ENCODE measurements at places on chromosomes 7 and 10.

GRCh38 chr7:28086198-28086597 is 94.4 kb downstream of the JAZF1 start:
- no peak for DNase-seq

DNA sequence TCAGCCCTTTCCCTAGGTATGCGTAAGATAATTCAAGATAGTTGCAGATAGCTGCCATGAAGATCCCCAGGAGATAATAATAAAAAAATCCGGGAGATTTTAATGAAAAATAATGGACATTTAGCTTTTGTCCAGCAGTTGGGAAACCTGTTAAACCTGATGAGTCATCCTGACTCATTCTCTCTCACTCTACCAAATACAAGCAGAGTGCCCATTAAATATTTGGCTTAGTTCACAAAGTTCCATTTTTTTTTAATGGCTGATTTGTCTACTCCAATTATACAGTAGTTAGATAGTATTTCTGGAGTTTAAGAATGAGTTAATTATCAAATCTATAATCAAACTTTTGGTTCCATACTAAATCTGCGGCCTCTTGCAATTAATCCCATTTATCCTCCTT is 2.1 kb upstream of the SHTN1 start:
- DNase-seq: no peak

- no peak for DNase-seq
Measured at GRCh38 chr10:30111340-30112022, 52.1 kb upstream of the JCAD start.

DNA sequence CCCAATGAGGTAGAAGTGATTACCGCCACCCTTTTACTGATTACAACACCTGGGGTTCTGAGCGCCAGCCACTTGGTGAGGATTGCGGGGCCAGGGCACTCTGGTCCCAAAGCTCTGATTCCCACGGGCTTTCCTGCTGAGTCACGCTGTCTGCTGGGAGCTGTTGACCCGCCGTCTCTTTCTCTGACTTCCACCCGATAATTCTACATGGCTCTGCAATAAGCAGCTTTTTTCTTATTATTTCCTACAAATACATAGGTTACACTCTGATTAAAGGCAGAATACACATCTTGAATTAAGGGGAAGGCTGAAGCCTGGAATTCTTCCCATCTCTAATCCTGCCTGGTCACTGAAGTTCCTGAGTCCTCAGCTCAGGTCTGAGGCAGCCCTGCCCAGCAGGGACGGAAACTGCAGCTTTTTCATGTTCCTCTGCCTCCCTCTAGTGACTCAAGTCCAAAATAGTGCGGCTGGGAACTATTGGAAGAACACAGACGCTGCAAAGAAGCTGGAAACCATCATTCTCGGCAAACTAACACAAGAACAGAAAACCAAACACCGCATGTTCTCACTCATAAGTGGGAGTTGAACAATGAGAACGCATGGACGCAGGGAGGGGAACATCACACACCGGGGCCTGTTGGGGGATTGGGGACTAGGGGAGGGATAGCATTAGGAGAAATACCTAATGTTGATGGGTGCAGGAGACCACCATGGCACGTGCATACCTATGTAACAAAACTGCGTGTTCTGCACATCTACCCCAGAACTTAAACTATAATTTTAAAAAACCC is 178.3 kb downstream of the PRKCQ start:
- DNase-seq: peak; percentile 88

GRCh38 chr10:8454357-8454756 is 399.9 kb downstream of the GATA3 start:
- no peak for DNase-seq

DNA sequence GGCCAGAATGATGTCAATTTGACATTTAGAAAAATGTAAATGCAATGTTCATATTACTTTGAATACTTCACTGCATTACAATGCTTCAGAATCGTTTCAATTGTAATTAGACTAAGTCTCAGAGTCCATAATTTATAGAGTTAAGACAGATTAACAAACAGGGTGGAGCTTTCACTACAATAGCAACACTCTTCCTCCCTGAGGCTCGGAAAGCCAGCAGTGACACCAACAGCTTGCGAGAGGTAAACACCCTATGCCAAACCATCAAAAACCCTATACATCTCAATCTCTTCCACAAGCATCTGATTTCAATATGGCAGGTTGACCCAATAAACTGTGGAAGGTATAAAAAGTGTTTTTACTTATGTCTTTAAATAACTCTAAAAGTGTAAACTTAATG is 72.2 kb downstream of the DOCK4 start:
- no peak for DNase-seq

DNA sequence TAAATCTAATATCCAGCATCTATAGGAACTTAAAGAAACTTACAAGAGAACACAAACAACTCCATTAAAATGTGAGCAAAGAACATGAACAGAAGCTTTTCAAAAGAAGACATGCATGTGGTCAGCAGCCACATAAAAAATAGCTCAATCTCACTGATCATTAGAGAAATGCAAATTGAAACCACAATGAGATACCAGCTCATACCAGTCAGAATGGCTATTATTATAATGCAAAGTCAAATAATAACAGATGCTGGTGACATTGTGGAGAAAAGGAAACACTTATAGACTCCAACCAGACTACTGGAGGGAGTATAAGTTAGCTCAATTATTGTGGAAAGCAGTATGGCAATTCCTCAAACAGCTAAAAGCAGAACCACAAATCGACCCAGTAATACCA is 1314.5 kb downstream of the XPNPEP1 start:
- DNase-seq: no peak

DNA sequence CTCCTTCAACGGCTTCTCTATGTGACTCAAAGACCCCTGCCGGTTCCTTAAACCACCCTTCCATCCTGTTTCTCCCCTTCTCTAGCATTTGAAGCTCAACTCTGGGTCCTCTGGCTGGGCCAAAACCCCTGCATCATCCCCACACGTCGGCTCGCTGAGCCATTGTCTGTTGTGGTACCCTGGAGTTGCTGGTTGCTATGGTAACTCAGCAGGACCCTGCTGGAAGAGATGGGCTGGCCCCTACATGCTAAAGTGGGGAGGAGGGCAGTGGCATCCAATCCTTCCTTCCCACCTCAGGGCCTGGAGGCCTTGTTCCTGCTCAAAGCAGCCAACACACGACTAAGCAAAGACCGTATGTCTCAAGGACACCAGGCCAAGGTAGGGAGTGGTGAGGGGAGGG is 452.5 kb downstream of the PLXNA4 start:
- DNase-seq: no peak

- DNase-seq: no peak
Measured at GRCh38 chr7:156994417-156994816, 16.0 kb downstream of the MNX1 start.

DNA sequence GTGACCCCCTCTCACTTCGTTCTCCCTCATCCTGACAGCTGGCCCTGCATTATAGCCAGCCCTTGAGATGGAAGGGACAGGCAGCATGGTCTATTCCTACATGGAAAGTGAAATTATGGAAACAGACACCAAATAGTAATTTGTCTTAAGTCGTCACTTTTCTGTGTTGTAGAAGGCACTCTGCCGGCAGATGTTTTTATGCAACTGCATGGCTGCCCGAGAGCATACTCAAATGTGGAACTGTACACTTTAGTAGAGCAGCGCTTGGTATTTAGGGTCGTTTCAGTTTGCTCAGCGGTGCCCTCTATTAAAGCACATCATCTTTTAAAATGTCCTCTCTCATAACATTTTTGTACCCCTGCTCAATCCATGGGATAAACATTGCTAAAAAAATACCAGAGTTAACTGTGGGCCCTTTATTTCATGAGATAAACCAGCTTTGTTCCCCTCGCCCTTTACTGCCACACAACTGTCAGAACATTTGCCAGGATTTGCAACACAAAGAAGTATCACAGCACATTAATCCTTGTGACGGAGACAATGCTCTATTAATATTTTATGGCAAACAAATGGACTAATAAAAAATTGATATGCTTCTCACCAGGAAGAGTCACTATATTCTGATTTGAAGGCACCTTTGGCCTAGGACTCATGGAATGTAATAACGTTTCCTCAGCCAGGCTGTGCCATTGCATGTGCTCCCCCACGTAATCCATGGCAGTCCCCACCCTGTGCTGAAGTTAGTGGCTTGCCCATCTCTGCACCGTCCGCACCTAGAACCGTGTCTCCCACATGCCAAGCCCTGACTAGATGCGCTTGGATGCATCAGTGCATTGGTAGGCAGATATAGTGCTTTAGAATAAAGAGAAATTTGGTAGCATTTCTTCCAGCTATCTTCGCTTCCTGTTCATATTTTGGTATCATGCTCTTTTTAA is 221.3 kb downstream of the PAXIP1 start:
- DNase-seq: no peak

- no peak for DNase-seq
Measured at GRCh38 chr10:62637249-62638061, 167.1 kb upstream of the ADO start.

- no peak for DNase-seq
Measured at GRCh38 chr7:29381206-29382094, 182.2 kb upstream of the PRR15 start.

- no peak for DNase-seq
Measured at GRCh38 chr7:47411901-47412300, 170.0 kb downstream of the TNS3 start.

DNA sequence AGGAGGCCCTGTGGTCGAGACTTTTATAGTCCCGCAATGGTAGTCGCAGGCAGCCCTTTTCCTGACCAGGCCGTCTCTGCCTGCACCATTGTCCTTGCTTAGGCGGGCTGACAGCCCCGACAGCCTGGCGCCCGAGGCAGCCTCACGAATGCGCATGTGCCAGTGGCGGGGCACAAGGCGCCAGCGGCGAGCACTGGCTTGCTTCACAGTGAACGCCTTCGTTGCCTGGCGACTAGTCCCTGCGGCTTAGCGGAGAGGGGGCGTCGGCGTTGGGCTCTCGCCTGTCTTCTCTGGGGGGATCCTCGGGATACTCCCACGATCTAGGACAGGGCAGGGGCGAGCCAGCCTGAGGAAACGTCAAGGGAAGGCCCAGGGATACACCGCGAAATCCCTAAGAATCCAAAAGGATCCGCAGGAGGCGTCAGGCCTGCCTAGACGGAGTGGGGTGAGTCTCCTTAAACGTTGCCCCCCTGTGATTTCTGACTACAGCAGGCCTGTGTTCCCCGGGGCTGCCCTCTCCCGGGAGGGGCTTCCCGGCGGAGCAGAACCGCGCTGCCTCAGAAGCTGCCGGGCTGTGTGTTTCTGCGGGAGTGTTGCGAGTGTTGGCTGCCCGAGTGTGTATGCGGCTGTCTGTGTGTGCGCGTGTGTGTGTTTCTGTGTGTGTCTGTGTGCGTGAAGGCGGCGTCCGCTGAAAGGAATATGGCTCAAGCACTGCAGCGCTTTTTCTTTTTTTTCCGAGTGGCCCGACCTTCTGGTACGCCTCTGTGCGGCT is 20.5 kb upstream of the ZNF273 start:
- peak; percentile 54 for DNase-seq

- no peak for DNase-seq
Measured at GRCh38 chr7:18511351-18512140, 16.0 kb downstream of the HDAC9 start.

- DNase-seq: no peak
Measured at GRCh38 chr10:115861864-115862263, 411.1 kb downstream of the GFRA1 start.

DNA sequence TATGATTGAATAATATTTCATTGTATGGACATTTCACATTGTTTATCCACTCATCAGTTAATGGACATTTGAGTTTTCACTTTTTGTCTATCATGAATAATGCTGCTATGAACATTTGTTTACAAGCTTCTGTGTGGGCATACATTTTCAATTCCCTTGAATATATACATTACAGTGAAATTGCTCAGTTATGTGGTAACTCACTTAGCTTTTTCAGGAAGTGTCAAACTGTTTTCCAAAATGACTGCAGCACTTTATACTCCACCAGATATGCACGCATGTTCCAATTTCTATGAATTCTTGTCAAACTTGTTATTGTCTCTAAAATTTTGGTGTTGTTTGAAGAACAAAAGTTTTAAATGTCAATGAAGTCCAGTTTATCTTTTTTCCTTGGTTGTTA is 401.2 kb downstream of the THSD7A start:
- DNase-seq: no peak

DNA sequence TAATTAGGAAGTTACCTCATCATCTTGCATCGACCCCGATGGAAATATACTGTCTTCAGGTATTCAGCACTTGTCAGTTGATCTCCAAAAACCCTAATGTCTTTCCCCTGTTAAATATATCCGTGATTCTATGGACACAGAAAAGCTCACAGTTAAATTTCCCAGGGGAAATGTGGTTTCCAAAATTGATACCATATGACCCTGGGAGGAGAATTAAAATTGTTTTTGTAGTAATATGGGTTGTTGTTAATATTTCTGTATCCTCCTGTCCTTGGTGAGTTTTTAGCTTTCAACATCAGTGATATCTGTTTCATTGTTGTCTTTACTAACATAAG is 132.1 kb downstream of the CELF2 start:
- DNase-seq: no peak

GRCh38 chr7:28807396-28807994 is 150.6 kb downstream of the TRIL start:
- DNase-seq: no peak

DNA sequence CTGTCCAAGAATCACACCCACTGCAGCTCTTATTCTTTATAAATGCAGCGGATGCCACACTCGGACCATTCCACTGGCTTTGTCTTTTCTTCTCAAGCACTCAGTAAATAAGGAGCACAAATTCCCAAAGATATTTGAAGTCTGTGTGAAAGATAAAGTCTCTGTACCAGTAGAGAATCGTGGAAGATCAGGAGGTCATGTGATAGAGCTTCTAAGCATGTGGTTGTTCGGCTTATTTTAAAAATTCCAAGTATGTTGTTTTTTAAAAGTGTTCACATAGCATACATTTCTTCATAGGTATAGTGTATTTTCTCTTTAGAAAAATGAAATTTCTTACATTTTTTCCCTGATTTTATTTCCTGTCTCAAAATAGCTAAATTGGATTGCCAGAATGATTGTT is 75.8 kb downstream of the NOC3L start:
- no peak for DNase-seq

DNA sequence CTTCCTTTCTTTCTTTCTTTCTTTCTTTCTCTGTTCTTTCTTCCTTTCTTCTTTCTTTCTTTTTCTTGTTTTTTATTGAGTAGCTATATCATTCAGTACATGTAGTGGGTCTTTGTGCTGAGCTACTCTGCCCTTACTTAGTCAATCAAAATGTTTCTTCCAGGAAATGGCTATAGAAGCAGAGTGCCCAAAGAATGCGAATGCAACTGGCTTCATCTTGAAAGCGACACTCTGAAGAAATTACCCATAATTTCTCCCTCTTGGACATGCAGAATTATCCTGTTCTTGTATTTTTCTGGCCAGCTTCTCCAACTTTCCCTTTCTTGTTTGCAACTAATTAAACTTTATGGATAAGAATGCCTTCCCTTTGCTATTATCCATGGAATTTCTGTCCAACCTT is 441.5 kb downstream of the MAGI2 start:
- DNase-seq: no peak
